ENCODE measurements at places on chromosomes 2 and 18.
A peak's percentile ranks its signal among the peaks of the same experiment; 100 is the strongest.

DNA sequence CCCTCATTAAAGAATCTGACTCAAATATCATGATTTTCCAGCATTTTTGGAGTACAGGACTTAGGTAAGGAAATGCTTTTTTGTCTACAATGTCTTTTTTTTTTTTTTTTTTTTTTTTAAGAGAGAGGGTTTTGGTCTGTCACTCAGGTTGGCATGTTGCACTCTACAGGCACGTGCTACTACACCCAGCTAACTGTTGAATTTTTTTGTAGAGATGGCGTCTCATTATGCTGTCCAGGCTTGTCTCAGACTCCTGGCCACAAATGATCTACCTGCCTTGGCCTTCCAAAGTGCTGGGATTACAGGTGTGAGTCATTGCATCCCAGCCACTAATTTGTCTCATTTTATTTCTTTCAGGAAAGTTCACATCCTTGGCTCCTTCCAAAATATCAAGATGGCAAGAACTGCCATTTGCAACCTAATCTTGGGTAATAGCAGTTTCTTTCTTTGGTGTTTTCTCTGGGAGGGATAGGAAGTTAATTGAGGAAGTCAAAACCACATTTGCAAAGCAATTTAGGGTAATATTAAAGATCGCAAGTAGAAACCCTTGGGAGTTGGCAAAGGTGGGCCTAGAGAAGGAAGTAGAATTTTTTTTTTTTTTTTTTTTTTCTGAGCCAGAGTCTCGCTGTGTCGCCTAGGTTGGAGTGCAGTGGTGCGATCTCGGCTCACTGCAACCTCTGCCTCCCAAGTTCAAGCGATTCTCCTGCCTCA lies 15.5 kb downstream of the PNO1 start:
- DNase-seq = no peak

DNA sequence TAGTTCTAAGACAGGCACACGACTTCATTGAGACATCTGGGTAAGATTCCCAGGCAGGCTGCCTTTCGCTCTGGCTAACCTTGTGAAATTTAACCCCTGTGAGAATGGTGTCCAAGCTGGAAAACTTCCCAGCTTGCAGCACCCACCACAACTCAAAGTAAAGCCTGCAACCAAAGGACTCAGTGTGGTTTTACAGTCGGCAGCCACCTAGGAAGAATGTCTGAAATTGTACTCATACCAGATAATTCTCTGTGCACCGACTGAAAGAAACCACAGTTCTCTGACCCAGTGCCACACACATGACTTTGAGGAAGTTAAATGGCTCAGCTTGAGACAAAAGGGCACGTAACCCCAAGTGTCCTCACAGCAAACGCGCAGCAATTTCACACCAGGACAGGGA lies 125.7 kb downstream of the RBMS1 start:
- DNase-seq = no peak

DNA sequence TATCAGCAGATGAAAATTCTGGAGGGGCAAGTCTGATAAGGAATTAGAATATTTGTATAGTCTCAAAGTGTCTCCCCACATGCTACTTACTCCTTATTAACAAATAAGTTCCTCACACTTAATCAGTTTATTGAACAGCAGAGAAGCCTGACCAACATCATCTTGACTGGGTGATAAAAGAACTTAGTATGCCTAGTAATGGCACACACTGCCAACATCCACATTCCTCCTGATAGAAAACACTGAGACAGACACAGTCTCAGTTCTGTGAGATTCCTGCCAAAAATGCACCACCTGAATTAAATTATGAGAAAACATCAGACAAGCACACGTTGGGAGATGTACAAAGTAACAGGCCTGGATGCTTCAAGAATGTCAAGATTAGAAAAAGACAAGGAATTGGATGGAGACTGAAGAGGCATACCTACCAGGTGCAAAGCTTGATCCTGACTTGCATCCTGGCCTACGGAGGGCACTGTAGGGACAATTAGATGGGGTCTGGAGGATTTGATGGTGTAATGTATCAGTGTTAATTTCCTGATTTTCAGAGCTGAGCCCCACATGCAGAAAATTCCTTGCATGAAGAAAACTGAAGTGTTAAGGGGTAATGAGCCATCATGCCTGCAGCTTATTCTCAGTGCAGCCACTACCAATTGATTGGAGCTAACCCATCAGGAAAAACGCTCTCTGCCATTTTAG lies 200.4 kb upstream of the SH3BP4 start:
- DNase-seq = no peak

DNA sequence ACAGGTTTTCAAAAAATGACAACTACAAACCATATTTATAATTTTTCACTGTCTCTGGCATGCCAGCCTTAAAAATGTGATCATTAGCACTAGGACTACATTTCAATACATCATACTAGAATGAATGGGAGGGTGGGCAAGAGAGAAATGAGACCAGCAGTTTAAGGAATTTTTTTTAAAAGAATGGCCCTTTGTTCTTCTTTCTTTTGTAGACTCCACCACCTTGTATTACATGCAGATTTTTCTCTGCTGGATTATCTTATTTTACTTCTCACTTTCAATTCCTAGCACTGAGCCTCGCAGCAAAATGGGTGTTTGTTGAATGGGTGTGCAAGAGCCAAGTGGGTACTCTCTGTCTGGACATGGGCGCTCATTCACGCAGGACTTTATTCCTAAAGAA lies 39.9 kb downstream of the FRZB start:
- no peak for DNase-seq

GRCh38 chr2:217090024-217090473 lies 230.2 kb upstream of the TNP1 start:
- DNase-seq = no peak

- DNase-seq = no peak
These were observed 42.7 kb downstream of the SH3RF3 start for GRCh38 chr2:109171444-109172334.

DNA sequence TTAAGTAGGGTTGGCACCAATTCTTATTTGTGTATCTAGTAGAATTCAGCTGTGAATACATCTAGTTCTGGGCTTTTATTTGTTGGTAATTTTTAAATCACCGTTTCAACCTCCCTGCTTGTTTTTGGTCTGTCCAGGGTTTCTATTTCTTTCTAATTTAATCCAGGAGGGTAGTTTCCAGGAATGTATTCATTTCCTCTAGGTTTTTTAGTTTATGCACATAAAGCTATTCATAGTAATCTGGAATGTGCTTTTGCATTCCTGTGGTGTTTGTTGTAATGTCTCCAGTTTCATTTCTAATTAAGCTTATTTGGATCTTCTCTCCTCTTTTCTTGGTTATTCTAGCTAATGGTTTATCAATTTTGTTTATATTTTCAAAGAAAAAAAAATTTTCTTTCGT lies 1361.8 kb upstream of the DDX18 start:
- DNase-seq = no peak

- DNase-seq = no peak
These were observed 101.2 kb downstream of the KCNS3 start for GRCh38 chr2:17979707-17980106.

GRCh38 chr2:18861951-18862350 lies 272.6 kb upstream of the NT5C1B start:
- no peak for DNase-seq

DNA sequence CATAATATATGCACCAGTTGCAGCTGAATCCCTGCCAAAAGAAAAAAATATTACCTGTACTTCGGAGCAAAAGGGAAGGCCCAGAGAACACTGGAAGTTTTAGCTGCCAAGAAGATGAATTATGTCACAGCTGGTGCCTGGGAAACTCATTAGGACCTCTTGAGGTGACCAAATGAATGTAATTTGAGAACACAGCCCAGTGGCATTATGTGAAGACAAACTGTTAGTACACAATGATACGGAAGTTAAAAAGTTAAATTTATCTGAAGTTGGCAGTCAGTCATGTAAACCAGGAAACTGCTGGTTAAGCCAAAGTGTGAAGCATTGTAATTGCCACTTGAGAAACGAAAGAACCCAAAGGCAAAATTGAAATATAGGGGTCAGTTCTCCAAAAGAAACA lies 80.7 kb downstream of the EML4 start:
- no peak for DNase-seq

DNA sequence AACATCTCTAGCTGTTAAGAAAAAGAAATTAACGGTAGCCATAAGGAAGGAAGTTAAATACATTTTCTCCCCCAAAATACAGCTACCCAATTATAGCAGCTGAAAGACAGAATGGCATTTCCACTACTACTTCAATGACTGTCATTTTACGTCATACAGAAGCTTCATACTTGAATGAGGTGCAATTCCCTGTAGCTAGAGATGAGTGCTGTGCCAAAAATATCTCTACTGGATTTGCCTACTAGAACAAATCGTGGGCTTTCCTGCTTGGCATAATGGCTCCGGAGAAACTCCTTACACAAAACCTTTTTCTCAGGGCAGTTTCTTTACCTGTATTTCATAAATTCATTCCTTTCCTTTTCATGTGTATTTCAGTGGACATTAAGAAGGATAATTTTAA lies 36.3 kb upstream of the NRXN1 start:
- no peak for DNase-seq

DNA sequence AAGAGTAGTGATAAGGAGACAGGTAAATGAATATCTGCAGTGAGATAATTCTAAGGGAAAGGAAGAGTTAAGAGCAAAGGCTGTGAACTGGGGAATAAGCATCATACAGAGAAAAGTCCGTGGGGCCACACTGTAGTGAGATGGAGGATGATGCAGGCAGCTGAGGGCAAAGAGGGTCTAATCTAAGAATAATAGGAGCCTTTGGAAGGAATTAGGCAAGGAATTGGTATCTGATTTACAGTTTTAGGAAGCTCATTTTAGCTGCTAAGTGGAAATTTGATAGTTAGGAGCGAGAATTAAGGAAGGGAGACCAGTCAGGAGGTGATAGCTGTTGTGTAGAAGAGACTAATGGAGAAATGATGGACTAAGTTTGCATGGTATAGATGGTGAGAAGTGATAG lies 43.5 kb downstream of the KIF5C start:
- no peak for DNase-seq

DNA sequence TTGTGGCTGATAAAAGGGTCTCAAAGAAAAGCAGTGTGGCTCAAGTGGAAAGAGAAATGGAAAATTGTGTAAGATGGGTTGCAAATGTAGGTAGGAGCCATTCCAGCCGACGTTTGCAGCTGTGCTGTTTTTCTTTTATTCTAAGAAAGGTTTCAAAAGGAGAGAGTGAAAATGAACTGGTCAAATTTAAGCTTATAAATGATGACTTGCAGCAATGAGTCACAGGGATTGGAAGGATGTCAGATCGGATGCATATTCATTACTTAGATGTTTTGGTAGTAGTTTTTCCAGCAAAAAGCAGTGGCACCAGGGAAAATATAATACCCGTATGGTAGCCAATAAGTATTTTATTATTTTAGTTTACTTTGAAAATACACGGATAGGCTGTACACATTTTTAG lies 79.1 kb downstream of the LRRTM4 start:
- no peak for DNase-seq

- no peak for DNase-seq
These were observed 71.0 kb downstream of the TPO start for GRCh38 chr2:1484131-1484884.

- peak; percentile 45 for DNase-seq
These were observed 111.0 kb downstream of the B3GNT2 start for GRCh38 chr2:62306751-62307468.

DNA sequence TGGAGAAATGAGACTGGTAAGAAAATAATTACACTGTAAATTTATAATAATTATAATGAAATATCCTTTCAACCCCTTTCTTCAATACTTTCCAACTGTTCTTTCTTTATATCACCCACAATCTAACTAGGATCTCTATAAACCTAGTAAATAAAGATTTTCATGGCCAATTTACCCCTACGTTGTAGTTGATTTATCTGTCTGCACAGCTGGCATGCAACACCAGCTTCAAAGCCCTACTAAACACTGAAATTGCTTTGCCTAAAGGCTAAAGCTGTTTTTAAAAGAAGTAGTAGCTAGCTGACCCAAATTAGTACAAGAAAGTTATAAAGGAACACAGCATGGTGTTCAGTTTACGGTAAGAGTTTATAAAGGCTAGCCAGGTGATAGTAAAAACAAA lies 140.1 kb downstream of the NOL4 start:
- no peak for DNase-seq

DNA sequence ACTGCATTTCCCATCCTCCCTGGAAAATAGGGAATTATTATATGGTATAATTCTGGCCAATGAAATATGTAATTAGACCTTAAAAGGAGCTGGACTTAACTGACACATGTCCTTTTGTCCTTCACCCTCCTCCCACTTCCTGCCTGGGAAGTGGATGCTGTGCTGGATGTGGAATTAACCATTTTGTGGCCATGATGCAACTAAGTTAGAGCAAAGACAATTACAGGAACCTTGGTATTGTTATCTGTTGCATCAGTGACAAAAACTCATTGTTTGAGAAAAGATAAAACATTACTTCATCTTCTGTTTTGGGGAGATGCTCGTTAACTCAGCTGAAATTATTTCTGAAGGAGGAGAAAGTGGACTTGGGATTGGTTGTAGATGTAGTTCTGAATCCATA lies 227.7 kb upstream of the BOD1L2 start:
- DNase-seq = no peak

- no peak for DNase-seq
These were observed 33.8 kb downstream of the HNRNPLL start for GRCh38 chr2:38568724-38569436.

GRCh38 chr2:9262671-9263171 lies 56.1 kb downstream of the ASAP2 start:
- DNase-seq = no peak

GRCh38 chr2:57890464-57890863 lies 156.1 kb upstream of the VRK2 start:
- DNase-seq = no peak

DNA sequence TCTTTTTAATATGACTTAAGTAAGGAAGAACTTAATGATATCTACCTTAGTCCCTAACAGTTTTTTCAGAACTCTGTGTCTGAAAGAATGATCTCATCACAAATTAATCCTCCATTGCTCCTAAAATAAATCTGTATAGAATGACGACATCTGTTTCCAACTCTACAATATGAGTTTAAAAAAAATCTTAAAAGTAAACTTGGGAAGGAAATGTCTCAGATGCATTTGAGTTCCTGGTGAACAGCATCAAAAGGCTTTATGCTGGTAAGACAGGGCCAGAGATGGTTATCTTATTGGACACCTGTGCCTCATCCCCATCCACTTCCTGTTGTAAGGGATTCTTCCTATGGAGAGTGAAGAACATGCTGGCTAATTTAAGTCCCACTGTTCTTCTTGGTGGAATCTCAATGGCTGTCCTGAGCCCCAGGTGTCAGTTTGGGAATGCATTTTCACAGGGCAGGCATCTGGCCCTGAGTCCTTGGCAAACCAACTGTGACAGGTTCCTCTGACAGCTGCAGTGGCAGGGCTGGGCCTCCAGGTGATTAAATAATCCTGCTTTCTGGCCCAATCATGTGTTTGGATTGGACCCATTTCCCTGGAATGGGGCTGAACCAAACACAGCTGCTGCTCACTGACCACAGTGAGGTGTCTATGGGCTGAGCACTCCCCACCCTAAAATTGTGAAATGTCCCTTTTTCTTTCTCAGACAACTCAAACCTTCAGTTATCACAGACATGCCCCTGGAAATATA lies 12.9 kb upstream of the NCKAP5 start:
- DNase-seq = no peak

DNA sequence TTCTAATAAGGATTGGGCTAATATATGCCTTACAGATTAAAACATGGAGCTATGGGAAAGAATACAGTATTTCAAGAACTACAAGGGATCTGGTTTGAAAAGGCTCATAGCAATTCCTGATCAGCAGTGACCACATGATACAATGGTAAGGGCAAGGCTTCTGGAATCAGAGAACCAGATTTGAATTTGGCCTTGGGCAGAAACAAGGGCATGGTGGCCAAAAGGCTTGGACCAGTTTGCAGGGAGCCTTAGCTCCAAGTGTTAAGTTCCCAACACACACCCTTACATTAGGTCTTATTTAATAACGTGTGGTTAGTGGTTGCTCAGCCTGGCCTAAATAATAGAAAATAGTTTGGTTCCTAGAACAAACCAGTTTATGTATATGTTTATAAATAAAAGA lies 87.7 kb downstream of the ZAP70 start:
- no peak for DNase-seq
